Endothelial cell of umbilical vein (primary cell): ENCODE measurements at places on chromosomes 1 and 21.

GRCh38 chr1:172719694-172720138, 60.8 kb downstream of the FASLG start:
- peak; percentile 70 for DNase-seq

DNA sequence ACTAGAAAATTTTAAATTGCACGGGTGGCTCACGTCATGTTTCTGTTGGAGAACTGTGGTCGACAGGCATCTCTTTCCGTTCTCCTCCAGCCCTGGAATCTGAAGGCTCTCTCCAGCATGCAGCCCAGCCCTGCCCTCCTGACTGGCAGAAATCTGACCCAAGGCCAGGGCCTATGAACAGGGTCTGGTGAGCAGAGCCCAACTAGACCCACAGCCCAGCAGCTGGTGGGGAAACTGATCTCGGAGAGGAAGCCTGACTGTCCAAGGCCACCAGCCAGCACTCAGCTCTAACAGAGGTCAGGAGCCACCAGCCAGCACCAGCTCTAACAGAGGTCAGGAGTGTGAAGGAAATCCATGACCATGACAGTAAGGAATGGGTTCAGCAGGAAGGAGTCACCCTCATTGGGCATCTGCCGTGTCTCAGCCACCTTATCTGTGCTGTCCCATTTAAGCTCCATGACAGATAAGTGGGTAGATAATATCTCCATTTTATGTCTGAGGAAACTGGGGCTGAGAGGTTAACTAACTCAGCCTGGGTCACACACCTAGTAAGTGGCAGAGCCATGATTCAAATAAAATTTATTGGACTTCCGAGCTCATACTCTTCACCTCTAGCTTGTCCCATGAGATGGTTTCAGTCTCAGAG, 20.2 kb upstream of the PKP1 start:
- no peak for DNase-seq

DNA sequence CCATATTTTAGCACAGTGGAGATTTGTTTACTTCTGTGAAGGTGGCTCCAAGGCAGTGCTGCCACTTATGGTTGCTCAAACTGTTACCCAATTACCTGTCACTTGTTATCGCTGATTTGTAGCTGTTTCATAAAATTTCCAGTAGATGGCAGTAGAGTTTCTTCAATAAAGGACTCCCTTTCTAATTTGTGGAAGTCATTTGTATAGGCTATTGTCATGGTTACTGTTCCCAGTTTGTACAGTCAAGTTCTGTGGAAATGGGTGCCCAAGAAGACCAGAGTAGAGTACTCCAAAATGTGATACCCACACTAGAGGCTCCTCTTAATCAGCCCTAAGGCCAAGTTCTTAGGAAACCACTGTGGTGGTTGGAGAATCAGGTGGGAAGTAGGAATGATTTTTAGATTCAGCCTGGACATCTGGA, 186.1 kb downstream of the CLEC20A start:
- peak; percentile 70 for DNase-seq

DNA sequence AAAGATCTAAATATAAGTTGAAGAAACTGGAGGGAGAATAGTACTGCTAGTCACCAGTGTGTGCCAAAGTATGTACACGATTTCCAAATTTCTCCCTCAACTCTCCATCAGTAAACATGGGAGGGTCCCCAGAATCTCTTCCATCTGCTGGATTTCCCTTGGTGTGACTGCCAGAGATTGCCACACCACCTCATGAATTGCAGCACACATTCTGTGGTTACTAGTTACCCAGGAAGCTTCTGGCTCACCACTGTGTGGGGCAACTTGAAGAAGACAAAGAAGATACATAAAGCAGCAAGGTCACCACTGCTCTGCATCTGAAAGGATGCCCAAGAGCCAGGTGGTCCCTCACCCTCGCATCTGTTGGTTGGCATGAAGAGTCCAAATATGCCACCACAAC, 191.7 kb upstream of the ESRRG start:
- DNase-seq = no peak

GRCh38 chr1:50930965-50931737, 28.9 kb downstream of the FAF1 start:
- no peak for DNase-seq

GRCh38 chr1:80251591-80251990, 1245.1 kb upstream of the ADGRL4 start:
- DNase-seq = no peak

DNA sequence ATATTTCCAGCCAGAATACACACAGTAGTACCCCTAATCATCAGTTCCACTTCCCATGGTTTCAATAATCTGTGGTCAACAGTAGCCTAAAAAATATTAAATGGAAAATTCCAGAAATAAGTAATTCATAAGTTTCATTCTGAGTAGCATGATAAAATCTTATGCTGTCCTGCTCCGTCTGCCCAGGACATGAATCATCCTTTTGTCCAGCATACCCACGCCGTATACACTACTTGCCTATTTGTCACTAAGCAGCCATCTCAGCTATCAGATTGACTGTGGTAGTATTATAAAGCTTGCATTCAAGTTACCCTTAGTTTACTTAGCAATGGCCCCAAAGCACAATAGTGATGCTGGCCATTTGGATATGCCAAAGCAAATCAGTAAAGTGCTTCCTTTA, 118.7 kb downstream of the SLC5A9 start:
- peak; percentile 54 for DNase-seq

- no peak for DNase-seq
These were observed 5.2 kb downstream of the PTAFR start for GRCh38 chr1:28171246-28171645.

DNA sequence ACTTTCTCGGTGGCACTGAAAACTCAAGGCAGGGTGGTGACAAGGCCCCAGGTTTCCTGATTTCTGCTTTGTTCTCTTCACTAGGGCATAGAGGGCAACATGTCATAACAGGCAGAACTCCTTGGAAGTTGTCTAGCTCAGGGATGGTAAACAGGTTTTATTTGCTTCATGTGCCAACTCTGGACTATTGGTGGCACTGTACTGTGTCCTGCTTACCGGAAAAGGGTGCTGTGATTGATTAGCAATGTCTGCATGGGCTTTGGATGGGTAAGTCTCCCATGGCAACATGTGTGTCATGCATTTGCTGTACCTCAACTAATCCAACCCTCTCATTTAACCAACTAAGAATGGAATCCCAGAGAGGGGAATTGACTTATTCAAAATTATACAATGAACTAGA, 70.7 kb upstream of the USP24 start:
- peak; percentile 27 for DNase-seq

DNA sequence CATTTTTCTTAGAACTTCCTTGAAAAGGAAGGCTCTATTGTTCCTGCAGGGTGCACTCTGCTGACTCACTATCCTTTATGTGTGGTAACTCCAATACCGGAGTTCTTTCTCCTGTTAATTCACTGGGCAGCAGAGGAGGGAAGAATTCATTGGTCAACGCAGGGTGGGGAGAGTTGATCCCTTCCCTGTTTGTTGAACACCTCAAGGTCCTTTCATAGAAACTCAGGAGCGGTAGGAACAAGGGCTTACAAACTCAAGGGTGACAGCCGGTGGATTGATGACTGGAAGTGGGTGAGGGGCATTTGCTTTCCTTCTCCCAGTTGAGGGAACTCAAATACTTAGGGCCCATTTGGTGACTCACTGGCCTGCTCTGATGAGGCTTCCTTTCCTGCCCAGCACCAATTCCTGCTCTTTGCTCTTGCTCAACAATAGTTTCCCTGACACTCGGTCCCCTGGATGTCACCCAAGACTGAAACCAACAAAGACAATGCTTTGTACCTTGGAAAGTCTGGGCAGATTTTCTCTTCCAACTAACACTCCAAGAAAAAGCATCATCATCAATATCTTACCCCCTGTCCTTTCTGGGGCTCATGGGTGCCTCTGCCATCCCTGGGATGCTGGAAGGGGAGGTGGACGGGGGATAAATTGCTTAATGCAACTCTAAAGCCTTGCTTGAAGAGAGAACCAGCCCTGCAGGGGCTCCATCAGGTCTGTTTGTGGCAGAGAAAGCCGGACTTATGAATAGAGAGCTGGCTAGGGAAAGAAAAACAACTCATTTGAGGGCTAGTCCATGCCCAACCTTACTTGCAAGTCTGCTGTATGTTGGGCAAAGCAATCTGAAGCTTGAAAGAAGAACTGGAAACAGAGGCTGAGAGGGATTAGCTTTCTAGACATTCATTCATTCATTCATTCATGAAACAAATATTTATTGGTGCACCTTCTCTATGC, 9.3 kb downstream of the SLC26A9 start:
- DNase-seq = peak; percentile 84

DNA sequence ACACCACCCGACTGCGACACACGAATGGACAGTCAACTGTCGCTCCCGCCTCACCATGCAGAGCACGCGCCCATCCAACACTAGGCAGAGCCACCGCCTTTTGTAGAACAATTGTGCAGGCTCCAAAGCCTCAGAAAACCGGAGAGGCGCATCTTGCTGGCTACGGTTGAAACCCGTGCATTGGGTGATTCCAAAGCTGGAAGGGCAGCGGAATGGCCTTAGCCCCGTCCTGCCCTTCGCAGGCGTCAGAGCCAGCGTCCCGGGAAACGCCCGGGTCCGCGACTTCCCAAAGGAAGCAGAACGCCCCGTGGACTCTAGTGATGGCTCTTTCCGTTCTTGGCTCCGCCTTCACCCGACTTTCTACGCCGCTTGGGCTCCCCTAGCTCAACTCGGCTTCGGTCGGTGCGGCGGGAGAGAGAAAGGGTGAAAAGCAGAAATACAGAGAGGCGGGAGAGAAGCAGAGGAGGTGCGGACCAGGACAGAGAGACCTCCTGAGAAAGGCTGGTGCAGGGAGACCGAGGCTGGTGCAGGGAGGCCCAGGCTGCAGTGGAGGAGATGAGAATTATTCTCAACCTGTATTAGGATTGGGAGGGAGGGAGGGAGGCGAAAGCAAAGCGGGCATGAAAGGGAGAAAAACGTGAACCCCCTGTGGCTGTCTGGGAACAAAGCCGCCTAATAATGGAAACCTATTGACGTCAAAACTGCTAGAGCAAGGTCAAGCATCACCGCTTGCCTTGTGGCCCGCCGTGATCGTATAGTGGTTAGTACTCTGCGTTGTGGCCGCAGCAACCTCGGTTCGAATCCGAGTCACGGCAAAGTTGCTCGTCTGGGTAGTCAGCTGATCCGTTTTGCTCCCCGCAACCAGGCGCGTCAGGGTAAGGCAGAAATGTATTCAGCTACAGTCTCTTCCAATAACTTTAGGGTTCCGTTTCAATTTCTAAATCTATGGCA, 99.5 kb downstream of the PRKAB2 start:
- DNase-seq = no peak
